ENCODE measurements at places on chromosomes 3 and 15.
A peak's percentile ranks its signal among the peaks of the same experiment; 100 is the strongest.

GRCh38 chr15:87623832-87624231 lies 632.7 kb downstream of the NTRK3 start:
- DNase-seq: no peak

- DNase-seq: no peak
Observed at GRCh38 chr15:79381593-79381992, 50.5 kb upstream of the MINAR1 start.

- no peak for DNase-seq
Observed at GRCh38 chr3:184542577-184542976, 19.0 kb upstream of the EPHB3 start.

DNA sequence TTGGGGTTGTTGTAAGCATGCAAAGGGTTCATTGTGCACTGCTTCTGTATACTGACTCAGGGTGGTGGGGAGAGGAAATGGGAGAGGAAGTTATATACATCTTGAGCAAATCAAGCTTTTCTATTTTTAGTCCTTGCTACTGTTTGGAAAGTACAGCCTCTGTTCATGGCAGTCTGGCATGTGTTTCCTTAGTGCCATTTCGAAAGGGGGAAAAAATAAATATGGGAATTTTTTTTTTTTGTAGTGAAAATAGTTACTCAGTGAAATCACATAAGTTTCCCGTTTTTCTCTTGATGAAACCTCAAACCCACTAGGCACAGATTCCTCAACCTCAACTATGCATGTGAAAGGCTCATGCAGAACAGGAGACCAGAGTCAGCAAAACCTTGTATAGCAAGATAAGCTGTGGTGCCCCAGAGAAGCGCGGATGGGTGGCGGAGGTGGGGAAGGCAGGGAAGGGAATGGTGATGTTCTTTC lies 353.3 kb downstream of the LPP start:
- DNase-seq: peak; percentile 98

DNA sequence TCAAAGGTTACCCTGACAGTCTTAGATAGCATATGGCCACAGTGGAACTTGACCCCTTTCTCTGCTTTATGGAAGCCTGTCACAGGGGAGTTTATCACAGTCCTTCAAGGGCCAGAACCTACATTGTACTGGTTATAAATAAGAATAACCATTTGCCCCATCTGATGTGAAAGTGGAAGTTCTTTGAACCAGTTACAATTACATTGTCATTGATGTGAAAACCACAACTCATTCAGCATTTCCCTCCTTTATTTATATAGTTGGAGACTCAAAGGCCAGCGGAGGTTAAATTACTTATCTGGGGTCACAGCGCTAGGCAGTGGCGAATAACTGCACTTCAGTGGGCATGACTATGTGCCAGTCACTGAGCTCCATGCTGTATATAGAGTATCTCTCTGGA lies 60.5 kb upstream of the TBC1D5 start:
- DNase-seq: no peak

DNA sequence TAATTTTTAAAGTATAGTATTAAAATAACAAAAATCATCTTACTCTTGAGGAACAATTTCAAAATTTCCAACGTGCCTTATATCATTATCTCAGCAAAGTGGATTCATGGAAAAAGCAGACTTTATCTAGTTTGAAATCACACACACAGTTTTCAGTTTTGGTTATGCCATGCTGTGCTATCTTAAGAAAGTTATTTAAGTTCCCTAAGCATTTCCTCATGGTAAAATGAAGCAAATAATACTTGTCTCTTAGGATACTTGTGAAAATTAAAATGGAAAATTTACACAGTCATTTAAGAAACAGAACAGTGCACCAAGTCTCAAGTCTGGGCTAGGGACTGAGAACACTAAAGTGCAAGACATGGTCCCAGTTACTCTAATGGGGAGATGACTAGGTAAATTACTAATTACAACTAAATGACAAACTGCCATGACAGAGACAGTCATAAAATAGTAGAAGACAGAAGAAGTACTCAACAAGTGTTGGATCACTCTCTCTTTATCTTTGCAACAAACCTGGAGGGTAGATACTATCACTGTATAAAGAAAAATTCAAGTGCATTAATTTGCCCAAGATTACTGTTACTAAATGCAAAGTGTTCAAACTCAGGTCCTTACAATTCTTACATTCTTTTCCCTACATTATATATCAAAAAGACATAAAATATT lies 44.8 kb downstream of the DMXL2 start:
- DNase-seq: no peak

DNA sequence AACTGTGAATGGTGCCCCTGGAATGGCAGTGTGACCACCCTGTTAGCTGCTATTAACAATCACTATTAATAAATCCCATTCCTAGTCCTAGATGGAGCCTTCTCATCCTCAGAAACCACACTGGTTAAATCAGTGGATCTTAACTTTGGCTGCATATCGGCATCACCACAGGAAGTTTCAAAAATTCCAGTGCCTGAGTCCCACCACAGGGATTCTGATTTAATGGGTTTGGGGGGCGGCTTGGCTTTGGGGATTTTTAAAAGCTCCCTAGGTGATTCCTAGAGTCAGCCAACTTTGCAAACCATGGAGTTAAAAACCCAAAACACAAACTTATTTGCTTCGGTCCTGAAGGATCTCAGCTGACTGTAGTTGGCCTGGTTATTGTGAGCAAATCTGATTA lies 3.1 kb downstream of the FAM107A start:
- no peak for DNase-seq

- peak; percentile 20 for DNase-seq
Observed at GRCh38 chr3:55534876-55535275, 47.8 kb upstream of the WNT5A start.

DNA sequence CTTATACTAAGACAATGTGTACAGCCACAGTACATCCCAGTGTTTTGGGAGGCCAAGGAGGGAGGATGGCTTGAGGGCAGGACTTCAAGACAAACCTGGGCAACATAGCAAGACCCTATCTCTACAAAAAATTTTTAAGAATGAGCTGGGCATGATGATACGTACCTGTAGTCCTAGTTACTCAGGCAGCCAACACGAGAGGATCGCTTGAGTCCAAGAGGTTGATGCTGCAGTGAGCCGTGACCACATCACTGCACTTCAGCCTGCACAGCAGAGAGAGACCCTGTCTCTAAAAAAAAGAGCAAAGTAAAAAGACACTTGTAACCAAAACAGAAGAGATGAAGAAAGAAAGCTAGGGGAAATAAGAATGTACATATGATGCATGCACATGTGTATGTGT lies 38.5 kb downstream of the HES1 start:
- no peak for DNase-seq

DNA sequence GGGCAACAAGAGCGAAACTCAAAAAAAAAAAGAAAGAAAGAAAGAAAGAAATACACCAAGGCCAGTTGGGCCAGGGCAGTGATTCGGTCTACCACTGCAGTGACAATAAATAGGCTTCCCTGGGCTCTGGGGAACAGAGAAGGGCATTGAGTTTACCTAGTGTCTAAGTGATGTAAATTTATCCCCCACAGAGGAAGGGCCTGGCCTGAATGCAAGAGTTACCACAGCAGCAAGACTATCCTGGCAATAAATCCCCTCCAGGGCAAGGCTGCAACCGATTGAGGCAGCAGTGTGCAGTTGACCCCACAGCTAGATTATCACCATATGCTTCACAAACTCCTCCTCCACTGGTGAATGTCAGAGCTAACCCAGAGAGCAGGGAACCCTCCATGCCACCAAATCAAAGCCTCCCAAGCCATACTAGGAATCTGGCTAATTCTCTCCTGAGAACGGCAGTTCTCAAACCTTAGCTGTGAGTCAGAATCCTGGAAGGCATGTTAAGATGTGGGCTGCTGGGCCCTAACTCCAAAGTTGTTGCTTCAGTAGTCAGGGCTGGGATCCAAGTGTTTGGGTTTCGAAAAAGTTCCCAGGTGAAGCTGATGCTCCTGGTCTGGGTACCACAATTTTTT lies 64.3 kb upstream of the GATM start:
- no peak for DNase-seq

DNA sequence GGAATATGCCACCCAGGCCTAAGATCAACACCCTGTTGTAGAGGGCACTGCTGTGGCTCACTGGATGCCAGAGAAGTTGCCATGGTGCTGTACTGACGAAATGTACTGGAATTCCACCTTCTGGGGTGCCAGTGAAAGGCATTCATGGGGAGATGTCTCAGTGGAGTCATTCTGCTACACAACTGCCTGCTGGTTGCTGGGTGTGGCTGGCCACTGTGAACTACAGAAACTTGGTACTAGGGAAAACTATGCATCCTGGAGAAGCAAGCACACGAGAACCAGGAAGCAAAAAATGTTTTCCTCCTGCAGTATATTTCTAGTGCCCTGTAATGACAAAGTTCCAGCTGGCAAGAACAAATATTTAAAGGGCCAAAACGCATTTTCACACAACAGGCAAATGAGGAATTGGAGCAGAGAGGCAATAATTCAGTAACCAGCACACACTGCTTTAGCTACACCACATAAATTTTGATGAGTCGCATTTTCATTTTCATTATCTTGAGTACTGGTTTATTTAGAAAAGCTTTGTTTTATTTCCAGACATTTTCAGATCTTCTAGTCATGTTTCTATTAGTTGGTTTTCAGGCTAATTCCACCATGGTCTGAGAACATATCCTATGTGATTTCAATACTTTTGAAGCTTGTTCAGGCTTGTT lies 18.3 kb upstream of the RFX7 start:
- no peak for DNase-seq

- peak; percentile 74 for DNase-seq
Observed at GRCh38 chr3:128378631-128379347, 87.9 kb downstream of the DNAJB8 start.

- no peak for DNase-seq
Observed at GRCh38 chr3:94822298-94822697, 759.4 kb downstream of the NSUN3 start.

DNA sequence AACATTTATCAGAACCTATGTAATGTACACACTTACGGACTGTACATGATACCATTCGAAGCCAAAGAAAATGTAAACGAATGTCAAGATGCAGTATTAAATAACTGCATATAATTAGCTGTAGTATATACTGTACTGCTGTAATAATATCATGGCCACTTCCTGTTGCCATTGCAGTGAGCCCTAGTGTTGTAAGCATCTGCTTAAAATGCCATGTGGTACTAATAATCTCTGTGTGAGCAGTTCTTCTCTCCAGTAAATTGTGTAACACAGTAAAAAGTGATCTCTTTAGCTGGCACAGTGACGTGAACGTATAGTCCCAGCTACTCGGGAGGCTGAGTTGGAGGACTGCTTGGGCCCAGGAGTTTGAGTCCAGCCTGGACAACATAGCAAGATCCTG lies 8.6 kb downstream of the SPG11 start:
- DNase-seq: peak; percentile 18

DNA sequence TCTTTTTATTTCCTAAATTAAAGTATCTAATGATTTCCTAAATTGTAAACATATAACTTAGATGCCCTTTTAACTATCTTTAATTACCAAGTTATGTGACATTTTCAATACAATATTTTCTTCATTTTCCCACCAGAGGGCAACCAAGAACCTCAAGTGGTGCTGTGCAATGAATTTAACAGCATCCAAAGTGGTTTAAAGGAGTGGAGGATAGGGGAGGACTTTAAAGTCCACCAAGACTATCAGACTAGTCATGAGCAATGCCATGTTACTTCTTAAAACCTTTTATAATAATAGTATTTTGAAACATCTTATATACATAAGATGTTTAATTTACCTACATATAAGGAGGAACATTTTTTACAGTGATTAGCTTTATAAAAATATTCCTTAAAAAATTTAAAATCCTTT lies 74.4 kb downstream of the DLG1 start:
- DNase-seq: peak; percentile 57

GRCh38 chr3:149417174-149417573 lies 39.7 kb upstream of the TM4SF1 start:
- DNase-seq: no peak

- no peak for DNase-seq
Observed at GRCh38 chr3:122533480-122533879, 18.7 kb upstream of the KPNA1 start.

- no peak for DNase-seq
Observed at GRCh38 chr15:51263726-51264125, 74.7 kb downstream of the CYP19A1 start.

GRCh38 chr3:126656371-126657134 lies 1.6 kb upstream of the TXNRD3 start:
- no peak for DNase-seq

DNA sequence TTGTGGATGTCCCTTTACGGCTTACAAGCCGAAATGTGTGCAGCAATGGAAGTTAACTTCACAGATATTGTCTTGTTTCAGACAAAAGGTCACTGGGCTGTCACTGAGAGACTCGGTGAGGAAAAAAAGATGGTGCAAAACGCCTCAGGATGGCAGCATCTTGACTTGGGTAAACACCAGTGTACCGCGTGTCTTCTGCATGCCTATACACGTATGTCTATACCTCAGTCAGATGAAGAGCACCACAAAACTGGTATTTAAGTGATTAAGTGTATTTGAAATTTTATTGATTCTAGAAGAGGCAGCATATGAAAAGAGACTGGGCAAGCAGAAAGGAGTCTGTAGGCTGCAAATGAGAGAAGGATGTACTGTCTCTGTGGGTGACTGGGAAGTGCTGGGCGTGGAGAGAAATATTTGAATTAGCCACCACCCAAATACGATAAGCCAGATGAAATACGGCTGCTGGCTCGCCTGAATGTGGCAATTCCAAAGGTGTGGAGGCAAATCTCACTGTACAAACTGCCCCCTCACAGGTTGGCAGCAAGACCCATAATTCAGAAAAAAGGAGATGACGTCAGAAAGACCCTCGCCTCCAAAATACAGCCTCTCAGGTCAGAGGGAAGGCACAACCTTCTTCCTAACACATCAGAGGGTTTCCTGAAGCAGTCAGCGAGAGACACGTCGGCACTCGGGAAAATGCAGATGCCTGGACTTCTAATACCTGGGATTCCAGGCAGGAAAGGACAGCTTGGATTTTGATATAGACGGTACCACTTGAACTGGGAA lies 53.4 kb upstream of the NEO1 start:
- DNase-seq: no peak

- DNase-seq: peak; percentile 51
Observed at GRCh38 chr3:186053954-186054791, 54.7 kb downstream of the ETV5 start.

- peak; percentile 99 for DNase-seq
Observed at GRCh38 chr3:4978966-4979427, 240 bp upstream of the BHLHE40 start.

- no peak for DNase-seq
Observed at GRCh38 chr3:31404871-31405270, 127.9 kb upstream of the STT3B start.

- peak; percentile 79 for DNase-seq
Observed at GRCh38 chr15:69573815-69574475, 121.3 kb downstream of the RPLP1 start.
